ENCODE measurements at places on chromosomes 6 and 20. TPM values are rescaled to one million over a fixed set of nuclear protein-coding genes. Genes with fewer than 3 reads are reported as not detected.

PNPLA1 gene
- polyA plus RNA-seq: 0.12 TPM

SYNDIG1 gene
- 4.5 TPM for polyA plus RNA-seq

RTF2 gene
- polyA plus RNA-seq: 106 TPM

RSPO3 gene
- 21.9 TPM for polyA plus RNA-seq

ABHD16B gene
- polyA plus RNA-seq: not detected

OPN5 gene
- polyA plus RNA-seq: not detected

TTBK1 gene
- not detected for polyA plus RNA-seq

THEMIS gene
- polyA plus RNA-seq: not detected

ZNF311 gene
- not detected for polyA plus RNA-seq

RAB44 gene
- 0.14 TPM for polyA plus RNA-seq

VIP gene
- 2.2 TPM for polyA plus RNA-seq

ZNF76 gene
- 22.0 TPM for polyA plus RNA-seq

FKBP5 gene
- polyA plus RNA-seq: 12.8 TPM

KCNQ2 gene
- 5.3 TPM for polyA plus RNA-seq

XKR7 gene
- 0.05 TPM for polyA plus RNA-seq

RRAGD gene
- polyA plus RNA-seq: 128 TPM

SLC26A8 gene
- not detected for polyA plus RNA-seq

SLC22A7 gene
- polyA plus RNA-seq: not detected

COL21A1 gene
- polyA plus RNA-seq: 108 TPM

CCM2L gene
- polyA plus RNA-seq: 12.7 TPM

ENPP5 gene
- polyA plus RNA-seq: 3.7 TPM

SNAI1 gene
- polyA plus RNA-seq: 11.0 TPM

PIGU gene
- 24.0 TPM for polyA plus RNA-seq

TBX18 gene
- polyA plus RNA-seq: 20.9 TPM

RBBP8NL gene
- not detected for polyA plus RNA-seq

LTV1 gene
- polyA plus RNA-seq: 57.4 TPM

EDN3 gene
- polyA plus RNA-seq: 29.4 TPM

RSPH9 gene
- 0.66 TPM for polyA plus RNA-seq

PAX1 gene
- 1.5 TPM for polyA plus RNA-seq

SLC16A10 gene
- 4.9 TPM for polyA plus RNA-seq

NRSN1 gene
- not detected for polyA plus RNA-seq

SEMG1 gene
- not detected for polyA plus RNA-seq
